ENCODE measurements at places on chromosomes 13 and 19.

DNA sequence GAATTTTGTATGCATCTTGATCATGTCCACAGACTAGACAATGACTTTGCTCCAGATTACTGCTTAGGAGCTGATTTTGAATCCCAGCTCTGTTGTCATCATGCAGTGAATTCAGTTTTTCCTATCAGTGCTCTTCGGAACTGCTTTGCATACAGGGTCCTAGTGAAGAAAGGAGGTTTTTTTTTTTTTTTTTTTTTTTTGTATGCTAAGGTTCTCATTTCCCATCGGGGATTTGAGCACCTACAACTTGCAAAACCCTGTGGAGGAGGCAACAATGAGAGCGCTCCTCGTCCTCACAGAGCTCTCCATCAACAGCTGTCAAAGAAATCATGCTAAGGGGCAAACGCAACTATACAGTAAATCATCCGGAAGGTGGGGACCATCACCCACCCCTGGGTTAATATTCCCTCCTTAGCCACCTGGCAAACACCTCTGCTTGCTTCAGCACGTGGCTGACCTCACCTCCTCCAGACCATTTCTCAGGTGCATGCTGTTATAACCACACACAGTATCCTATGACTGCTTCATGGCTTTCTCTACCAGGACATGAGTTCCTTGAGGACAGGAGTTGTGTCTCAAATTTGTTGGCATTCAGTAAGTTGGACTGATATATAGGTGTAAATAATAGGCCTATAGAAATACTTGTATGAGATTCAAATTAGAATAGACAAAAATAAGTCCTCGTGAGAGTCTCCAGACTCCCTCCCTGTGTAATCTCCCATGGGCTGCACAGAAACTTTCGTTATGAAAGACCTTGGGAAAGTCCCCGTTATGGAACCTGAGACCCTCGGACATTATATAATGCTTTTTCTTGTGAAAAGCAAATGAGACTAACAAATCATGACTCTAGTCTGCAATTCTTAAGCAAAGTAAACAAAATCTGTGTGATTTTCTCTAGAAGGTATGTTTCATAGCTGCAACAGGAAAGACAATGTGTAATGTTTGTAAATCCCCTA, 113.8 kb downstream of the KATNAL1 start:
- DNase-seq, result no peak

DNA sequence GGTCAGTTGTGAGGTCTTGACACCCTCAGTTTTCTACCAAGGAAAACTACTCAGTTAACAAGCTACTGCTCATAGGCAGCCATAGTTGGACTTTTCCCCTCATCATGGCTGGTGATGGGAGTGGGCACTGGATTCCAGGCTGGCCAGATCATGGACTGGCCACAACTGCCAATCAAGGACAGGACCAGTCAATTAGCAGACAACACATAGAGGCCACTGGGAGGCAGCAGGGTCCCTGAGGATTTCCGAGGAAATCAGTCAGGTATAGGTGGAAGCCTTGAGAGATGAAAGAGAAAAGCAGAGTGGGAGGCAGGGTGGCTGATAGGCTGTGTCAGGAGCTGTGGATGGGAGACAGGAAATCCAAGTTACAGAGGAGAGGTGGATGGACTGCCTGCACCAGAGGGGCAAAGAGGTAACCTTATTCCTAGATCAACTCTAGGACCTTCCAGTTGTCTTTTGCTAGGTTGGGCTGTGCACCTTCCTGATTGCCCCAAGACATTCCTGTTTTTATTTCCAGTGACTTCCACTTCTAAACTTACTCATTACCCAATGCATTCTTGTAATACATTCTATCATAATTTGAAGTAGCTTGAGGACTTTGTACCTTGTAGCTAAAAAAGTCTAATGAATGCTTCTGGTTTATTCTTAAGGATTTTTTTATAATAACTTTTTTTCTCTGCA, 361.8 kb downstream of the KCNRG start:
- DNase-seq, result no peak

GRCh38 chr13:109123971-109124370, 494.6 kb downstream of the MYO16 start:
- DNase-seq, result no peak

DNA sequence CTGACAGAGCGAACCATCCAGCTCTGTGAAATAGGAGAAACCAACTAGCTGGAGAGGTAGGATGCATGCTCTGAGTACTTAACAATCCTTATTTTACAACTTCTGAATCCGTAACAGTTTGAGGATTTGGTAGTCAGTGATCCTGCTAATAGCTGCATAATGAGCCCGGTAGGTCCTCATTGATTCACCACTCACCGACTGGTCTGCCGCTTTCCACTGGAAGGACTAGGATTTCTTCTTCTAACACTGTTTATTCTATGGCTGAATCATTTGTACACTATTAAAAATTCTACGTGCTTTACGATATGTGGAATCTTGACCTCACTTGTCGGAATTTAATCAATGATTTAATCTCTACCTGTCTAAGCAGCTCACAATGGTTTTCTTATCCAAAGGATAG, 33.9 kb downstream of the SPATA13 start:
- DNase-seq, result no peak

DNA sequence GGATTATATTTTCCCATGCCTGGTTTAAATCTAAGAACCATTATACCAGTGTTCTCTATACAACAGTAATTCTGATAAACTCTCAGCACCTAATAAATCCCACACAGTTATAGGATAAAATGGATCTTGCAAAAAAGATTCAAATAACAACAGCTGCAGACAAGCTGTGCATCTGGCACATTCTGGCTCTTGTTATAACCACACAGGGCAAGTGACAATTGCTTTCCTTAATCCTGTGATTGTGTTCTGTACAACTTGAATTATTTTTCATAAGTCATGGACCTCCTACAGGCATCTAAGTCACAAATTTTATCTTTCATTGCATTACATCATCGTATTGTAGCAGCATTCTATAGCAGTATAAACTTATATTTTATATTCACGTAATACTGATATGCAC, 948.3 kb downstream of the SLITRK1 start:
- DNase-seq, result no peak

GRCh38 chr13:104586051-104586746, 1520.0 kb upstream of the SLC10A2 start:
- DNase-seq, result no peak

DNA sequence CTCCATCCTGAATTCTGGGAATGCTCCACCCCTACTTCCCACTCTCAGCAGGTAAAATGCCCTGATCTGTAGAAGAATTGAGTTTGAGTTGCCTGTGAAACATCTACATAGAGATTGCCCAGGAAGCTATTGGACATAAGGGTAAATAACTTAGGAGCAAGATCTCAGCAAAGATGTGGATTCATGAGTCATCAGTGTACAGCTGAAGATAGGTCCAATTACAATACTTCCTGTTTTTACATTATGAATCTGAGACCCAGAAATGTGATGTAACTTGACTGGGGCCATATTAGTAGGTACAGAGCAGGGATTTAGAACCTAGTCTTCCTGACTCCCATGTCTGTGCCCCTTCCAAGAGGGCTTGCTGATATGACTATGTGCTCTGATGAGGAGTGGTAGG, 79.4 kb upstream of the FNDC3A start:
- no peak for DNase-seq

Data from stimulated activated CD8-positive, alpha-beta memory T cell treated with anti-CD3 and anti-CD28 coated beads, Interleukin-4, amount 100 ng/mL, for 48 hours (primary cell).